ENCODE measurements at places on chromosomes 12 and 14. TPM values are rescaled to one million over a fixed set of nuclear protein-coding genes. Genes with fewer than 3 reads are reported as not detected.

GRCh38 chr14:21543963-21544362 lies 17.8 kb upstream of the SALL2 start:
- H3K4me1 ChIP-seq: peaks cover 45% of the 10 kb centered on the region
- H3K27me3 ChIP-seq: no peaks in the 10 kb centered on the region
- H3K4me3 ChIP-seq: peak overlapping the region; percentile 63

The SLCO1B1 gene
- total RNA-seq: 0.37 TPM

GRCh38 chr12:118377021-118377883 lies 897 bp downstream of the SUDS3 start:
- H3K27ac ChIP-seq: peak overlapping the region; percentile 97
- no peaks in the 10 kb centered on the region for H3K27me3 ChIP-seq
- no peak for DNase-seq
- peaks cover 37% of the 10 kb centered on the region for H3K4me1 ChIP-seq
- peak overlapping the region; percentile 89 for H3K4me3 ChIP-seq

GRCh38 chr12:128338386-128339125 lies 71.6 kb downstream of the TMEM132C start:
- H3K4me1 ChIP-seq: no peaks in the 10 kb centered on the region
- no peak for DNase-seq
- peaks cover 6% of the 10 kb centered on the region for H3K27me3 ChIP-seq
- no peak overlapping the region for H3K4me3 ChIP-seq

The SMIM41 gene
- total RNA-seq: 0.14 TPM

GRCh38 chr14:51219473-51220448 lies 20.3 kb upstream of the TMX1 start:
- H3K4me3 ChIP-seq: no peak overlapping the region
- no peak overlapping the region for H3K27ac ChIP-seq
- no peaks in the 10 kb centered on the region for H3K27me3 ChIP-seq
- no peak for DNase-seq
- H3K4me1 ChIP-seq: no peaks in the 10 kb centered on the region

- no peak overlapping the region for H3K4me3 ChIP-seq
- no peaks in the 10 kb centered on the region for H3K36me3 ChIP-seq
- no peak for DNase-seq
- no peaks in the 10 kb centered on the region for H3K27me3 ChIP-seq
- no peak overlapping the region for H3K27ac ChIP-seq
Observed at GRCh38 chr12:2264651-2265232, 212.0 kb downstream of the CACNA1C start.

- H3K27me3 ChIP-seq: no peaks in the 10 kb centered on the region
- H3K27ac ChIP-seq: no peak overlapping the region
- no peaks in the 10 kb centered on the region for H3K36me3 ChIP-seq
- no peaks in the 10 kb centered on the region for H3K4me1 ChIP-seq
Observed at GRCh38 chr12:104975587-104976343, 10.4 kb upstream of the NOPCHAP1 start.

GRCh38 chr12:115598871-115599811 lies 678.4 kb downstream of the MED13L start:
- DNase-seq: no peak
- H3K36me3 ChIP-seq: no peaks in the 10 kb centered on the region
- H3K27me3 ChIP-seq: no peaks in the 10 kb centered on the region
- no peak overlapping the region for H3K27ac ChIP-seq
- peaks cover 19% of the 10 kb centered on the region for H3K4me1 ChIP-seq

DNA sequence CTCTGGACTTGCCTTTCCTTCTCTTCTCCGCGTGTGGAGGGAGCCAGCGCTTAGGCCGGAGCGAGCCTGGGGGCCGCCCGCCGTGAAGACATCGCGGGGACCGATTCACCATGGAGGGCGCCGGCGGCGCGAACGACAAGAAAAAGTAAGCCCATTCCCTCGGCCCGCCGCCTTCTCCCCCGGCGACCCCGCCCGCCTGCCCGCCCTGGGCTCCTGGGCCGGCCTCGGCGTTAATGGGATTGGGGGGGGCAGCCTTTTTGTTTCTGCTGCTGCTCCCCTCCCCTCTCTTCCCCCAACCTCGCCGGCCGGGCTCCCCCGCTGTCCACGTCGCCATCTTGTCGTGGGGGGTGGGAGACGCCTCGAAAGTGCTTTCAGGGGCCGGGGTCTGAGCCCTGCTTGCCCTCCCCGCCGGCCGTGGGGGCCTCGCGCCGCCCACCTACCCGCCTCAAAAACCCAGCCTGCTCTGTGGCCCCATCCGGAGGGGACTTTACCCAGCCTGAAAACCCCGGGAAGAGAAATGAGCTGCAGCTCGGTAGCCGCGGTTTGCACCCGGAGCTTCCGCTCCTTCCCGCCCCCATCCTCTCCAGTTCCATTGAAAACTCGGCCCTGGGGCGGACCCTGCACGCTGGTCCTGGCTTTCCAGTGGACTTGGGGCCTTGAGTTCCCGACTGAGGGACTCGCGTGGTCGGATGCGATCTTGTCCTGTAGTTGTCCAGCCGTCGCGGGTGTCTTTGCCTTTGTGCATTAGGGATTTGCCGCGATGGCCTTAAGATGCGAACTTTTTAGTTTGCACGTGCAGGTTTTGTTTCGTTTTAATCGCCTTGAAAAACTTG lies 598 bp downstream of the HIF1A start:
- H3K27me3 ChIP-seq: no peaks in the 10 kb centered on the region
- peak overlapping the region; percentile 99 for H3K27ac ChIP-seq
- DNase-seq: peak; percentile 66
- H3K36me3 ChIP-seq: peaks cover 9% of the 10 kb centered on the region

The FGD4 gene
- total RNA-seq: 35.7 TPM

DNA sequence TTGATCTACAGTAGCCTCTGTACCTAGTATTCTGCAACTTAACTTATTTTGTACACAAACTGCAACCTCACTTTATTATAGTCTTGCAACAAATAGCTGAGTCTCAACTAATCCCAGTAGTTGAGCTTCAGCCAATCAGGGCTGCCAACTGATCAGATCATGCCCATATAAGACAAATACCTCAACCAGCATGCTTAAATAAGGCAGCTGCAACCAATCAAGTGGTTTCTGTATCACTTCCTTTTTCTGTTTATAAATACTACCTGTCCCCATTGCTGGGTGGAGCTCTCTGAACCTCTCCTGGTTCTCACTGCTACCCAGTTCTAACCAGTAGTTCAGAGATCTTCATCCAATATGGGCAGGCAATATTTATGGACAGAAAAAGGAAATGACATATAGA lies 248.5 kb upstream of the FBXO33 start:
- H3K27ac ChIP-seq: no peak overlapping the region
- no peaks in the 10 kb centered on the region for H3K36me3 ChIP-seq
- H3K27me3 ChIP-seq: no peaks in the 10 kb centered on the region
- H3K4me3 ChIP-seq: no peak overlapping the region

DNA sequence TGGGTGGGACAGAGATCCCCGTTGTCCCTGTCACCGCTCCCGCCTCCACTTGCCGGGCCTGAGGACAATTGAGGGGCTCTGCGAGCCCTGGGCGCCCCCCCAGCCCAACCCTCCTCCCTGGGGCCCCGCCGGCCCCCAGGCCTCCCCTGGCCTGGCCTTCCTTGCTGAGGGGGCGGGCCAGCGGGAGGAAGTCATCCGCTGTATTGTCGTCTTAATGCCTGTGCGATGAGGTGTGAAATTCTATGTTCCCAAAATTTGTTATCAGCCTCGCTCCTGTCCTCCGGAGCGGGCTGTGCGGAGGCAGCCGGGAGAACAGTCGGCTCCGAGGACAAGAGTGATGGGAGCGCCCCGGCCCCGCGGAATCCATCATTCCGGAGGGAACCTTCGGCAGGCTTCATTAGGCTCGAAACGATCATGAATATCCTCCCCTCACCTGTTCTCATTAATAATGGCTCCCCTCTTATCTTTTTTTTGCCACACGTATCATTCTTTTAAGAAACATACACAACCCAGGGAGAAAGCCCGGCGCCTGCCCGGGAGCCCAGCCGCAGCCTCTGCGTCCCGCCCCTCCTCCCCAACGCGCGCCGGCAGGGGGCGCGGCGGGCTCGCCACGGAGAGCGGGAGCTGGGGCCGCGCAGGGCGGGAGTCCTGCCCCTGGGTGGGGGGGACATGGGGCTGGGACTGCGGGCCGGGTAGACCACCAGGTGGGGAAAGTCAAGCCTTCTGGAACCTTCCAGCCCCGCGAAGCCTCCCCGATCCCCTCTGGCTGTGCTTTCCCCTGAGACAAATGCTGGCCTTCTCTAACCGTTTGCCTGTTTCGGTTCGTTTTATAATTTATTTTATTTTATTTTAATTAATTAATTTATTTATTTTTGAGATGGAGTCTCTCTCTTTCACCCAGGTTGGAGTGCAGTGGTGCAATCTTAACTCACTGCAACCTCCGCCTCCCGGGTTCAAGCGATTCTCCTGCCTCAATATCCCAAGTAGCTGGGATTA lies 17.1 kb upstream of the DLK1 start:
- peaks cover 21% of the 10 kb centered on the region for H3K27me3 ChIP-seq
- H3K4me1 ChIP-seq: peaks cover 27% of the 10 kb centered on the region
- H3K36me3 ChIP-seq: no peaks in the 10 kb centered on the region
- H3K4me3 ChIP-seq: peak overlapping the region; percentile 75

DNA sequence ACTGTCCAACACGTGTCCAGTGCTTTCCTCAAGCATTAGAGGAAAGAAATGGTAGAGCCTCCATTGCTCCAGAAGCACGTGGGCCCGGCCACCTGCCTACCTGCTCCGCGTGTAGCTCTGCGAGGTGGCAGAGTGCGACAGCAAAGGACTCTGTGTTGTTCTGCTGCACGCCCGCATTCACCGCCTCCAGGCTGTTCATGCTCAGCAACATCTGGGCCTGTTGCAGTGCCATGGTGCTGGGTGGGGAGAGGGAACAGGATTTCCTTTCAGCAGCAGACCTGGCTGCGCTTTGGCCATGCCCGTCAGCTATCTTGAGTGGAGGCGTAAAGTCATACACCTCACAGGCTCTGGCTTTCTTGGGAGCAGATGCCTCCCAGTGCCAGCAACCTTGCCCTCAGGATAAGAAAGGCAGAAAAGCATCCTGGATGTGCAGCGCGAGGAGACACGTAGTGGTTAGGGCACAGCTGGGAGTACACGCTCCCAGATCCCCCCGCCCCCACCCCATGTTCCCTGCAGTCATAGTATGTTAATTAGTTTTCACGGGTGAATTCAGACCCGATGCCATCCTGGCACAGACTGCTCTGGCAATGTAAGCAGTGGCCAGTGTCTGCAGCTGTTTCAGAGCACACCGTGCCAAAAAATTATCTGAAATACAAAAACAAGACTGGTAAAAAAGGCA lies 25.1 kb downstream of the ANAPC5 start:
- no peaks in the 10 kb centered on the region for H3K27me3 ChIP-seq
- DNase-seq: no peak
- H3K27ac ChIP-seq: no peak overlapping the region
- no peak overlapping the region for H3K4me3 ChIP-seq
- no peaks in the 10 kb centered on the region for H3K4me1 ChIP-seq

- DNase-seq: peak; percentile 29
- no peaks in the 10 kb centered on the region for H3K36me3 ChIP-seq
- no peak overlapping the region for H3K27ac ChIP-seq
- no peak overlapping the region for H3K4me3 ChIP-seq
Observed at GRCh38 chr12:112822056-112822455, 30.5 kb downstream of the RPH3A start.

The CLEC6A gene
- total RNA-seq: 0.11 TPM

DNA sequence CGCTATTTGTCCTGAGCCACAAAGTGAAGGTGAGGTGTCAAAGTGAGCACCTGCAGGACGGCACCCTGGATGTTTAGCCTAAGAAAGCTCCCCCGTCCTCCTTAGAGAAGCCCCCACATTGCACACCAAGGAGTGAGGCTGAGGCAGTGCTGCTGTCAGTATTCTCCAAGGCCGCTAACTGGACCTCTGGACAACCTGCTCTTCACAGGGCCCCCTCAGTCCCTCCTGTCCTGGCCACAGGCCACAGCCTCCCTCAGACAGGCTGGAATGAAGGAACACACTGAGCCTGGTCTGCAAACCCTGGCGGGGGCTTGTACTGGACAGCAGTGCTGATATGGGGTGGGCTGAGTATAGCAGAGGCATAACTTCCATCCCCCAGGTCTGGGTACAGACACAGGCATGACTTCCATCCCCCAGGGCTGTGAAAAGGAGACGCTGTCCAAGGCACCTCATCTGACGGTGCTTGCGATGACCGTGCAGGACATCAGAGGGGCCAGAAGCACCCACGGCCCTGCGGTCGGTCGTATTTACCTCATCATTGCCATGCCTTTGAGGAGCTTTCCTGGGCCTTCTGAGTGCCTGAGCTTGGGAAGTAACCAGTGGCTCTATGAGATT lies 82.4 kb upstream of the DIO3 start:
- no peak for DNase-seq
- H3K4me1 ChIP-seq: peaks cover 18% of the 10 kb centered on the region
- no peak overlapping the region for H3K27ac ChIP-seq

DNA sequence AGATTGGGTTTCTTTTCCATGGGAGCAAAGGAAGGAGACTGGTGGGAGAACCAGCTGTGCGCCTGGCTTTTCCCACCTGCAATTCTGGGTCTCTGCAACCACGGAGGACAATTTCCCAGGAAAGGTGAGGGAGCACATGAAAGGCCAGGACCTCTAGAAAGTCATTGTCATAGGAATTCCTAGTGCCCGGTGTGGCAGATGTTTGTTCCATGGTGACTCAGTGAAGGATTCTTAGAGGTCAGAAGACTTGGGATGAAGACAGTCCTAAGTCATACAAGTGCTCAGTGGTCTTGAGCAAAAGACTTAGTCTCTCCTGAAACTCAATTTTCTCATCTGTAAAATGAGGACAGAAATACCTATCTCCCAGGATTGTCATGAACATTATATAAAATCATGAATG lies 51.3 kb downstream of the KCNA5 start:
- no peaks in the 10 kb centered on the region for H3K27me3 ChIP-seq
- H3K27ac ChIP-seq: no peak overlapping the region
- peaks cover 4% of the 10 kb centered on the region for H3K4me1 ChIP-seq
- H3K4me3 ChIP-seq: no peak overlapping the region

DNA sequence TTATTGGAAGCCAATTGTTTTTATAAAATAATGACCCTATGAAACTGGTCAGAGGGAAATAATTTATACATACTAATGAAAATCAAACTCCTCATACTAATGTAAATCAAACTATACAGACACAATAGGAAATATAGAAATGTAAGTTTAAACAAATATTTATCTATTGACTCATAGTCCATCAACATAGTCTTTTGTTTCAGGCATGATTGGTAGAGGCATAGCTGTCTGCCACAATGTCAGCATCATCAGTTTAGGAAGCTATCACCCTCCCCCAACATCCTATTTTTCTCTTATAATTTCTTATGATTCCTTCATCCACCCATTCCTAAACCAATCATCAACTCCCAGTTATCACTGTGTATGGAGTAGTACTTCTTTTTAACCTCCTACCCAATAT lies 117.7 kb downstream of the SLC38A6 start:
- DNase-seq: no peak
- peaks cover 36% of the 10 kb centered on the region for H3K4me1 ChIP-seq
- no peak overlapping the region for H3K4me3 ChIP-seq
- peaks cover 43% of the 10 kb centered on the region for H3K36me3 ChIP-seq
- H3K27me3 ChIP-seq: peaks cover 4% of the 10 kb centered on the region
